IPS-NIHi11 (cell line): ENCODE measurements at places on chromosomes 4 and X.

DNA sequence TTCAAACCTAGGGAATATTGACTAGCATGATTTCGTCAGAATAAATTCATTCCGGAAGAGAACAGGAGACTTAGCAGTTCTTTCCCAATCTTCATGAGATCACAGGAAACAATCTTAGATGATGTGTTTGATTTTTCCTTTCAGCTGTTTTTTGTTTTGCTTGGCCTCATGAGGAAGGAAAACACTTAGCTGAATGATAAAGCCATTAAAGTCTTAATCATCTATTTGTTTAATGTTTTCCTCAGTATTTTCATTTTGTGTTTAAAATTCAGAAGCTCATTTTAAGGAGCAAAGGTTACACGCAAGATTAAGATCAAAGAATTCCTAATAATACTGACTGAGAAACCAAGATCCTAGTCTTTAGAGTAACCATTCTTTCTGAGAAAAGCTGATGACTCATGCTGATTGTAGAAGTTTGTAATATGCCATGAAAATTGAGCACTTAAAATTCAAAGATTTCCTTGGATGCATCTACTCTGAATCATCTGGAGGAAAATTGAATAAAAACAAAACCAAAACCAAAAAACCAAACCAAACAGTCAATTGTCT lies 15.4 kb upstream of the TBC1D19 start:
- no peak for DNase-seq

DNA sequence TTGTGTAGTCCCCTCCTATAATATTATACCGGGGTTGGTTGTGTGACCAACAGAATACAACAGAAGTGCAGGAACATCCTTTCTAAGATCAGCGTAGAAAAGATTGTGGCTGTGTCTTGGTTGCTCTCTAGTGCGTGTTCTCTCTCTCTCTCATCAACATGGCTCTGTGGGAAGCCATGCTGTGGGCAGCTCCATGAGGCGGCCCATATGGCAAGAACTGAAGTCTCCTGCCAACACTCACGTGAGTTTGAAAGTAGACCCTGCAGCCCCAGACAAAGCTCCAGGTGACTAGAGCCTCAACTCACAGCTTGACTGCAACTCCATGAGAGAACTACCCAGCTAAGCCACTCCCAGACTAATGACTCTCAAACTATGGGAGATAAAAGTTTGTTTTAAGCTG lies 118.7 kb downstream of the TSPAN5 start:
- no peak for DNase-seq

DNA sequence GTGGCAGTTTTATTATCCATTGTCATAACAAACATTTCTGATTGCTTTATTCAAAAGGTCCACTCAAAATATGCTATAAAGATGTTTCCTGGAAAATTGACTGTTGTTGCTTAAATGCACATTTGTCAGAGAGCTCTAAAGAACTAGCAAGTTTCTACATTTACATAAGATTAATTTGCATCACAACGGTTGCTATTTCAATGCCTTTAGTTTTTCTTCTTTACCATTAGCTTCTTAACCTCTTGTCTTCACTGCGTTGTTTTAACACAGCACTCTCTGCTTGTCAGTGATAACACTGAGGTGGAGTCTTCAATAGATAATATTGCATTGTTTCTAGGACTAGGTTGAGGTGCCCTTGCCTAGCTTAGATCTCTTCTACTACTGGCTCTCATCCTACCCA lies 76.7 kb upstream of the GALNT7 start:
- DNase-seq = no peak

GRCh38 chrX:2665387-2666304 lies 25.4 kb upstream of the CD99 start:
- no peak for DNase-seq

DNA sequence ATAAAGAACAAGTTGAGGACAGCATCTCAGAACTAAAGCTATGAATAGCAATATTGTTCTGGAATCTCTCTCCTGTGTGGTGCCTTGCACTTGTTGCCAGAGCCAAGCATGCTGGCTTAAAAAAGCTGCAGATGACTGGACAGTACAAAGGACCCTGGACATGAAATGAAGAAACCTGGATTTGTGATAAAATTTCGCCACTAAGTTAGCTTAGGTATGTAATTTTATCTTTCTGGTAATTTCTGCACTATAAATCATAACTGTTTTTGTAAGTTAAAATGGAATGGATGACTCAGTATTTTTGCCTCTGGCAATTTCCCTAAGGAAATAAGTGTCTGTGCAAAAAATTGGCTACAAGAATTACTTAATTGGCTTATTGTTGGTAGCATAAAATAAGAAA lies 317.2 kb downstream of the CAMK2D start:
- DNase-seq = no peak

DNA sequence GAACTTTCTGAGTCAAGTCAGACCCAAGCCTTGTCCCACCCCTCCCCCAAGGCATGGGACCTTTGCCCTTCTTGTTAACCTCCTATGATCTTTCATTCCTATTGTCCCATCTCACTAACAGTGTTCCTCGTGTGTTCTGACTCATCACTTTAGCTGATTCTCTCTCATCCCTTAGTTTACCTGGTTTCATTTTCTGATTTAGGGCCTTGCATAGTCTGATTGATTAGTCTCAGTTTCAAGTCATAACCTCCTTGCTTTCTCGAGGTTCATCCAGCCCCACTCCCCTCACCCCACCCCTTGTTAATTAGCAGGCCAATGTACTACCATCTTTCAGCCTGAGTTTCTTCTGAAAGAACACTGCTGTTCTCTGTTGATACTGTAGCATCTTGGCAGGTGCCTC lies 517.4 kb downstream of the RPA4 start:
- DNase-seq = no peak

GRCh38 chrX:68840256-68840655 lies 11.4 kb downstream of the EFNB1 start:
- DNase-seq = no peak

DNA sequence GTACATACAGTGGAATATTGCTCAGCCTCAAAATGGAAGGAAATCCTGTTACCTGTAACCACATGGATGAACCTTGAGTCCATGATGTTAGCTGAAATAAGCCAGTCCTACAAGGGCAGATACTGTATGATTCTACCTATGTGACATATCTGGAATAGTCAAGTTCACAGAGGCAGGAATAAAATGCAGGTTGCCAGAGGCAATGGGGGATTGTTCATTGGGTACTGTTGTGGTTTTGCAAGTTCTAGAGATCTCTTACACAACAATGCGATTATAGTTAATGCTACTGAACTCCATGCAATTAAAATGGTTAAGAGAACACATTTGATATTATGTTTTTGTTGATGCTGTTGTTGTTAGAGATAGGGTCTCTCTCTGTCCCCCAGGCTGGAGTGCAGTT lies 74.6 kb downstream of the SHROOM2 start:
- DNase-seq = no peak

- DNase-seq = no peak
Observed at GRCh38 chrX:47200385-47201150, 6.9 kb downstream of the UBA1 start.

- no peak for DNase-seq
Observed at GRCh38 chrX:106935175-106935574, 15.0 kb downstream of the CLDN2 start.

GRCh38 chrX:121307449-121307848 lies 260.0 kb downstream of the GLUD2 start:
- no peak for DNase-seq

GRCh38 chrX:4380710-4381109 lies 667.3 kb upstream of the PRKX start:
- no peak for DNase-seq

DNA sequence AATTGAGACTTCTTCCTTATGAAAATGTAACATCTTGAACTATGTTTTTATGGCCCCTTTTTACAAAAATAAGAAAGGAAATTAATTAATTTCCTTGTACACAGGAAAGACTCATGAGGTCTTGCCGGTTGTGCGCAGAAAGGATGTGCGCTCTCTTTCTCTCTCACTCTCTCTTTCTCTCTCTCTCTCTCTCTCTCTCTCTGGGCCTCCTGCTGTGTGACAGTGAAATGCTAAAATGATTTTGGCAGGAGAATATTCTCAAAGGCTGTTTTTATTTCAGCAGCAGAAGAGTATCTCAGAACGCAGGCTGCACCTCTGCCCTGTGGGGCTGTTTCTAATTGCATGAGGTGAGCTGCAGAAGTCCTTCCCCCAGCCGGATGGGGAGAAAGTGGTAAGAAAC lies 349.0 kb downstream of the MID1IP1 start:
- no peak for DNase-seq

GRCh38 chr4:108601532-108601931 lies 18.8 kb upstream of the RPL34 start:
- no peak for DNase-seq

DNA sequence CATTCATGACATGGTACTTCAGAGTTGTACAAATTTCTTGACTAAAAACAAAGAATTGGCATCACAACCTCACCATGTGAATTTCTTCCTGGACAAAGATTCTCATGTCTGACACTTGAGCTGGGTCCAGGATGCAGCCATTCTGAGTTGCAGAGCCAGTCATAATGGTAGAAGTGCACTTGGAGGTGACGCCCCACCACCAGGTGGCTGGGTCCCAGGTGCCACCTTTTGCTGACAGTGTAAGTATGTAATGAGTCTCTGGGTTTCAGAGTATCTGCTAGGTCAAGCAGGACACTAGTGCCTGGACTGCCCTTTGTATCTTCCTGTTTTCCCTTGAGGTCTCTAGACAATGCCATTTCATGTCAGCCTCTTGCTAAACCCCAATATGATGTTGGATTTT lies 36.6 kb upstream of the WDR1 start:
- DNase-seq = no peak
